ENCODE measurements at places on chromosomes 2 and 18. TPM values are rescaled to one million over a fixed set of nuclear protein-coding genes. Genes with fewer than 3 reads are reported as not detected.

UGT1A3 gene
- not detected for total RNA-seq

PSD4 gene
- 1.4 TPM for total RNA-seq

CFAP65 gene
- not detected for total RNA-seq

GNAL gene
- total RNA-seq, result 0.28 TPM

MEMO1 gene
- total RNA-seq, result 31.6 TPM

CNGA3 gene
- total RNA-seq, result not detected

All from regular cardiac myocyte (primary cell).